T-helper 17 cell (primary cell): ENCODE measurements at places on chromosomes 1 and 21.

GRCh38 chr1:203860396-203861025, 888 bp upstream of the SNRPE start:
- DNase-seq: no peak

GRCh38 chr1:204714861-204715511, 29.4 kb upstream of the LRRN2 start:
- DNase-seq: no peak

DNA sequence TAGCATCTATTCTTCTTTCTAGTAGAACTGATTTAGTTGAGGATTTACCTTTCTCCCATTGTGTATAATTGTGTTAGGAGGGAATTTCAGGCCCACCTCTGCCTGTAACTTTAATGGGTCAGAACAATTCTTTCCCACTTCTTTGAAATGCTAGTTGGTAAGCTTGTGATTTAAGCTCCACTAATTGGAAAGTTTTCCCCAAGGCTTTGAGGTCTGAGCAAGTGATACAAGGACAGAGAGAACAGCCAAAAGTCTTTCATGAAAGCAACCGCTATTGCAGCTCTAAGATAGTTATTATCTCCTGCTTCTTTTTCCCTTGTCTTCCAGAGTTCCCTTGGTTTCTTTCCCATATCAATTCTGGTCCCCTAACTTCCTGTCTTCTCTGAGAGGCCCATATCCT, 38.7 kb upstream of the PDC start:
- no peak for DNase-seq

DNA sequence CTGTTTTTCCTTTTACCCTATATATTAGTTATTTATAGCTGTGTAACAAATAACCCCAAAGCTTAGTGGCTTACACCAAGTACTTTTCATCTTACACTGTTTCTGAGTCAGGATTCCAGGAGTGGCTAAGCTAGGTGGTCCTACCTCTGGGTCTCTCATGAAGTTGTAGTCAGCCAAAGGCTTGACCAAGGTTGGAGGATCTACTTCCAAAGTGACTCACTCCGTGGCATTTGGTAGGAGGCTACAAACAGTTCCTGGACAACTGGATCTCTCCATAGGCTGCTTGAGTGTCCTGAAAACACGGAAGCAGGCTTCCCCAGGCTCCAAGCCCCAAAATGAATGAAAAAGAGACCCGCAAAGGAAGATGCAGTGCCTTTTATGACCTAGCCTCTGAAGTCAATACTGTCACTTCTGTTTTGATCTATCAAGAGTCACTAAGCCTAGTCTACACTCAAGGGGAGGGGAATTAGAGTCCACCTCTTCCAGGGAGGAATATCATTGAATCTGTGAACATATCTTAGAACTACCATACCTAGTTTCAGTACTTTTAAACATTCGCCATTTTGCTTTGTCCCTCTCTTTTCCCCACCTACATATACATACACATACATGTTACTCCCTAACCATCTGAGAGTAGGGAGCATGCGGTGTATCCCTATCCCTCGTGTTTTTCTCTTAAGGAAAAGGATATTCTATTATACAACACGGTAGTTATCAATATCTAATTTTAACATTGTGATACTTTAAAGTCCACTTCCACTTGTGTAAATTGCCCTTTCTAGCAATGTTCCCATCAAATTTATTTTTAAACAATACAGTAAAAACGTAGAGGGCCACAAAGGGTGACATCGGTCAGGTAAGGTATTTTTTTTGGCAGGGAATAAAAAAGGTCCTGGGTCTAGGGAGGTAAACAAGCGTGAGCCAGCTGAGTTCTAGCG, 67.2 kb downstream of the SLC35A3 start:
- no peak for DNase-seq

GRCh38 chr1:34066166-34066565, 98.9 kb downstream of the CSMD2 start:
- no peak for DNase-seq

GRCh38 chr1:39473324-39473723, 18.1 kb upstream of the BMP8A start:
- DNase-seq: no peak

DNA sequence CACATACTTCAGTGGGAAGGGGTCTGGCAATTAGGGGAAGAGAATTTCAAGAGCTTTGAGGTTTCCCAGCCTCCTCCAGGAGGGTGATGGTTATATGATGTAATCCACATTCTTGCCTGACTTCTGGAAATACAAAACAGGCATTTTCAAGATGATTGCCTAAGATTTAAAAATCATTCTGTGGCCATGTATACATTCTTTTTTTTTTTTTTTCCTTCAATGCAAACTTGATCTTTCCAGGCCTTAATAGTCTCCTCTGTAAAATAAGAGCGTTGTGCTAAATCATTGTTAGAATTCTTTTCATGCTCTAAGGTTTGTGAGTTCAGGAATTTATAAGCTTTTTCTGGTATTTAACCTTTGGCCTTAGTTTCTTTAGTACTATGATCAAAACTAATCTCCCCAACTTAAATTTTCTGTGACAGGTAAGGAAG, 192.3 kb upstream of the HMCN1 start:
- DNase-seq: no peak

GRCh38 chr1:156931211-156931952, 10.9 kb downstream of the LRRC71 start:
- no peak for DNase-seq

DNA sequence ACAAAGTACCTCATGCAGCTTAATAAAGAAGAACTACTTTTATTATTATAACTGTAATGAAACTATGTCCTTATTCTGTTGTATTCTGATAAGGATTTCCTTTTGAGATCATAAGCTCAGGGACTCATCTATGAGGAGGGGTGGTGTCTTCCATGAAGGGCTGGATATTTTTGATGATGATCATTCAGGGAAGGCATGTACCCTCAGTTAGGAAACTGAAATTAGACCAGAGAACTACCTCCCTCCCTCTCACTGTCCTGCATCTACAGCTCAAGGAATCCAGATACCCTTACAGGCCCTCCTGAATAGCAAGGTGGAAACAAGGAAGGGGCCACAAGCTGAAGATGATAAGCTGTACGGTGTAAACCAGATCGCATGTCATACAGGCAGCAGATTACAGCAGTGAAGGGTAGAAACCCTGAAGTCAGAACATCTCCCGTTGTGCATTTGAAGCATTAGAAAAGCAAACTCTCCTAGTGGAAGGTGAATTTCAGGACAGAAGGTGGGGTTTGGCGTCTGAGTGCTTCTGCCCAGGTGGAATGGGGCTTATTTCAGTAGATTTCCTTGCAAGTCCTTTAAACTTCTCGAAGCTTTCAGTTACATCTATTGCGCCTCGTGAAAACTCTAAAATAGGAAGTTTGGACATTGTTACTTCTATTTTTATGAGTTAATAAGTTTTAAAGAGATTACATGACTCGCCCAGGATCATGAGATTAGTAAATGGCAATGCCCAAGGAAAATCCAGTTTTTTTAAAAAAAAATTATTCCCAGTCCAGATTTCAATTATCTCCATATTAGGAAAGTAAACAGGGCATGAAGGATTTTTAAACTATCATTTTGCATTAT, 101.1 kb upstream of the HNRNPU start:
- no peak for DNase-seq

DNA sequence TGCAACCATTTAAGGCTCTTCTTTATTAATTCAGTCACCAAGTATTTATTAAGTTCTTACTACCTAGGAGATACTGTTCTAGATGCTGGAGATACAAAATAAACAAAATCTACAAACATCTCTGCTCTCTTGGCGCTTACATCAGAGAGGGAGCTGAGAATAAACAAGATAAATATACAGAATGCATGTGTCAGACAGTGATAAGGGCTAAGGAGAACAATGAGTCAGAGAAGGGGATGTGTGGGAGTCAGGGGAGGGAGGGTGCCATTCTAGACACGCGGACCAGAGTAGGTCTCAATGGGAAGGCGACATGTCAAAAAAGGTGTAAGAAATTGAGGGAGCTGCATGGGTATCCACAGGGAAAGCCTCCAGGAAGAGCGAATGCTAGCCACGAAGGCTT, 393.2 kb downstream of the RWDD3 start:
- DNase-seq: no peak

- no peak for DNase-seq
These were observed 86.3 kb downstream of the MPZL1 start for GRCh38 chr1:167808104-167808503.

DNA sequence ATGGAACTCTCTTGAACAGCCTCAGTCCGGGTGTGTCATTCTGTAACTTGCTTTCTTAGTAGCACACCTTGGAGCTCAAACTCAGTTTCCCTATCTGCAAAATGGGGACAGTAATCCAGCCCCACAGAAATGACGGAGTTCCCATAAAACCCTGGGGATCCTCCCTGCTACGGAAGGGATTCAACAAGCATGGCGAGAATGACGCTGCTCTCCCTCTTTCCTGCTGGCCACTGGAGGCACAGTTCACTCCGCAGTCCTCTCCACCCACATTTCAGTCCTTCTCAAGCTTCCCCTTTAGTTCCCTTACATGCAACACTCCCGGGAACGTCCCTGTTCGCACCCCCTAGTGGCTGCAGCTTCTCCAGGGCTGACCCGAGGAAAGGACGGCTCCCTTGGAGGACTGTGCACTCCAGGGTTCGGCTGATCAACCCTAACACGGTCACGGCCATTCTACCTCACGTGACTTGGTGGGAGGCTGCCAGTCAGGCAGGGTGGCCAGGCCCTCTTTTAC, 20.6 kb downstream of the RUNX3 start:
- no peak for DNase-seq

DNA sequence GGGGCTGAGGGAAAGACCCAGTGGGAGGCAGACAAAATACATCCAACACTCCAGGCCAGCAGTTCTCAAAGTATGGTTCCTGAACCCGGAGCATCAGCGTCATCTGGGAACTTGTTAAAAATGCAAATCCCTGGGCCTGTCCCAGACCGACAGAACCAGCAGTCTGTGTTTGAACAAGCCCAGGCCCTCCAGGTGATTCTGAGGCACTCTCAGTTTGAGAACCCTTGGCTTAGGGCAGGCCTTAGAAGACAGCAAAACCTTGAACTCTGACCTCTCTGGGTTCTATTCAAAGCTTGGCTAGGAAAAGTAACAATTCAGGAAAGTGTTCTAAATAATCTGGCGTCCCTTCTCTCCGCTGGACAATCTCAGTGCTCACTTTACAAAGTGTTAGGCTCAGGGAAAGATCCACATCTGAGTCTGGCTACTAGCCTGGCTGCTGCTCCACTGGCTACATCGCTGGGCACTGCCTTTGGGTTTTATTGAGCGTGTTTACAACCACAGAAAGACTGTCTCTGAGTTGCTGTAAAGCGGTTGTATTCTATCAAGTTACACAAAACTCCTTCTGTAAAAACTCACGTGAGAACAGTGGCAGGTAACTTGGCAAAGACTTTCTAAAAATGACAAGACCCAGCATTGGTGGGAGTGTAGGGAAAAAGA, 166.1 kb downstream of the HIVEP3 start:
- no peak for DNase-seq

- no peak for DNase-seq
These were observed 140.1 kb downstream of the TGFBR3 start for GRCh38 chr1:91745640-91746373.

DNA sequence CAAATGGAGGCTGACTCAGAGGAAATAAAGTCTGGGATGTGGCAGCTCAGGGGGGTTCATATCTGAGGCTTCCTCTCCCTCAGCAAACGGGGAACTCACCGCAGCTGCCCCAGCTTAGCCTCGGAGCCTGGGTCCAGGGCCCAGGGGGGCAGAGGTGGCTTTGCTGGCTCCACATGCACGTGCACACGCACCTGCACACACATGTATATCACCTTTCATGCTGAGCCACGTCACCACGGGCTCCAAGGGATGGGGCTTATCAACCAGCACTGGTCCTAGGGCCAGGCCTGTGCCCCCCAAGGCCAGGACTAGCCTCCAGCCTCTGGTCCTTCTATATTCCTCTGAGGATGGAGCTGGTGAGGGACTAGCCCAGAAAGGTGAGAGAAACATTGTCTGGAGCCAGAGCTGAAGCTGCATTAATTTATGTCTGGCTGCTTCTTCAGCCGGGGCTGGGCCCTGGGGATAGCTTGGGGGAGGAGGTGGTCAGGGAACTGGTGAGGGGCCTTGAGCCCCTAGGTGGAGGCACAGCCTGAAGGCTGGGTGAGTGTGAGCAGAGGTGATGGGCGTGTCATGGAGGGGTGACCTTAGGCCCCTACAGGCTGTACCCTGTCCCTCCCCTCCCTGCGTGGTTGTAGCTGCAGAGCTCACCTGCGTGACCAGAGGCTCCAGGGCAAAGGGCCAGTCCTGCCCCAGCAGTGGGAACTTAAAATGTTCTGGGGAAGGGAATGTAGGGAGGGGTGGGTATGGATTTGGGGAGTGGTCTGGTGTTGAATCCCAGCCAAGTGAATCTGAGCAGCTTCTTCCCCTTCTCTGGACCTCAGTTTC, 520.8 kb downstream of the PTPRU start:
- DNase-seq: no peak

GRCh38 chr21:33133892-33134291, 64.0 kb downstream of the OLIG1 start:
- DNase-seq: no peak

GRCh38 chr1:229159668-229160544, 111.0 kb upstream of the RAB4A start:
- DNase-seq: no peak

DNA sequence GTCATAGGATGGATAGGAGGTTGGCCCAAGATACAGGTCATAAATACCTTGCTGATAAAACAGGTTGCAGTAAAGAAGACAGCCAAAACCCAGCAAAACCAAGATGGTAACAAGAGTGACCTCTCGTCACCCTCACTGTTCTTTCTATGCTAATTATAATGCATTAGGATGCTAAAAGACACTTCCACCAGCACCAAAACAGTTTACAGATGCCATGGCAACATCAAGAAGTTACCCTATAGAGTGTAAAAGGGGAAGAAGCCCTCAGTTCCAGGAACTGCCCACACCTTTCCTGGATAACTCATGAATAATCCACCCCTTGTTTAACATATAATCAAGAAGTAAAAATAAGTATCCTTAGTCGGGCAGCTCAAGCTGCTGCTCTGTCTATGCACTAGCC, 671.9 kb downstream of the PTPRC start:
- no peak for DNase-seq

- no peak for DNase-seq
These were observed 11.0 kb upstream of the AVPR1B start for GRCh38 chr1:206128196-206128595.

DNA sequence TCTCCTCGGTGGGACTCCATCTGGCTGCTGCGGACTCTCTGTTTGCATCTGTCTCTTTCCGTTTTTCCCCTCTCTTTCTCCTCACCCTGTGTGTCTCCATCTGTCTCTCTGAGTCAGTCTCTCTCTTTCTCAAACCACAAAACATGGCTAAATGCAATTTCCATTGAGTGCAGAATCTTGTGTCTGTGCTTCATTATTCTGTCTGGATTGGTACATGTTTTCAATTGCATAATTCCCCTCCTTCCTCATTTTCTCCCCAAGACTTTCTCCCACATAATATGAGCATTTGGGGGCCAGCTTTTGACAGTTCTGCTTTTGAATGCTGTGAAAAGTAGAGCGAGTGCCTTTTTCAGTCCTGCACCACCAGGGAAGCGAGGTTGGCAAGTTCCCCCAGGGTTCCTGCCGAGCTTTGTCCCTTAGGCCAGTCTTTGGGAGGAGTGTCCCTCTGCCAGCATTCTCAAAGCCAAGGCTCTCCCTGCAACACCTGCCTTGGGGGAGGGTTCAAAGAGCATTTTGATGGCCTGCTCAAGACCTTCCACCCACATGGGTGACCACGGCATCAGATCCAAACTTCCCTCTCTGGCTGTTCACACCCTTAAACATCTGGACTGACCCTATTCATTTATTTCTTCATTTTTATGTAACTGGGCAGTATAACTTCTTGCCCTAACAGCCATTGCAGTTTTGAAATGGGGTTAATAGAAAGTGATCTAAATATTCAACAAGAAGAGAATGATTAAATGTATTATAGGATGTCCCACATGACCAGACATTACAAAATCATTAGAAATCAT, 32.8 kb upstream of the SCMH1 start:
- no peak for DNase-seq
